ENCODE measurements at places on chromosomes 4 and X.
A peak's percentile ranks its signal among the peaks of the same experiment; 100 is the strongest.

GRCh38 chr4:123747016-123747415, 350.4 kb downstream of the SPRY1 start:
- no peak for DNase-seq

DNA sequence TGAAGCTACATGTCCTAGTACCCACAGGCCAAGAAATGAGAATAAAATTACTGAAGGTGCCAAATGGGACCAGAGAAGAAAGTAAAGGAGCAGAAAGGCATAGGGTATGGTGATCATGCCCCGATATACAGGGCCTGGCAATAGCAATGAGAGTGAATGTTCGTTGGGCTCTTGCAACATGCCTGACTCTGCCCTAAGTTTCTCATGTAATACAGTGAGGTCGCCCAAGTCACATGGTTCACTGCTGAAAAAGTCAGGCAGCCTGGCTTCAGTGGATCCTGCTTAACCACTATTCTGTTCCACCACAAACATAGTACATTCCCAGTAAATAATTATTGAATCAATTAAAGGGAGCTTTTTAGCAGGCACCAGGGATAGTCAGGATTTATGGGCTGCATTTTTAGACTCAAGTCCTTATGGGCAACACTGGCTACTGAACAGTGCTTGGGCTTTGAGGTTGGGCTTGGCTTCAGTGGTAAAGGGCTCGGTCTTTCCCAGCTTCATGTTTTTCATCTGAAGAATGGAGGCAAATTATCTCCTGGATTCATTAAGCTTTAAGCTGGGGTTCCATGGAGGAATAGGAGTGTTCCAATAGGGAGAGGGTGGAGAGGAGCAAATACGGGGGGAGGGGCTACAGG, 67.1 kb upstream of the ZNF518B start:
- no peak for DNase-seq

DNA sequence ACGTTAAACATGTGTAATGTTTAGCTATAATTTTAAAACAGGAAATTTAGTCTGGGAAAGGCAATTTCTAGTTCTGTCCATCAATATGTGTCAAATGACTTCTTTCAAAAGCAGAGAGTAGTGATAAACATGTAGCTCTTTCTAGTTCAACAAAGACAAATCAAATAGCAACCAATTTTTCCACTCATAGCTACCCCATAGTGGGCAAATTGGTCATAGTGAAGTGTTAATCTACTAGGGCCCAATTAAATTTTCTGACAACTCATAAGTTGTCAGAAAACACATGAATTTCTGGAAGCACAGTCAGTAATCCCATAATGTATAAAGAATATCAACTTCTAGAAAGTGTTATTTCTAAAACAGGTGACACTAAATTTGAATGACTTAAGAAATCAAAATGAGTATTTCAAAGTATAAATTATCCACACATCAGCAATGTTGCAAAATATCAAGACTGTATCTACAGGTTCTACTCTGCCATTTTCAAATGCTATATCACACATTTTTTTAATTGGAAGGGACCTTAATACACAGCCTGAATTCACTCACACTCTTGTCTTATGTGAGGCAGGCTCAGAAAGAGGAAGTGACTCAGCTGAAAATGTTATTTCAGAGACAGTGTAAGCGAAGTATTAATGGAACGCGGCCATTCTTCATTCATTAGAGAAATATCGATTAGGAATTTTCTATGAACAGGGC, 7.7 kb downstream of the OCIAD2 start:
- no peak for DNase-seq

DNA sequence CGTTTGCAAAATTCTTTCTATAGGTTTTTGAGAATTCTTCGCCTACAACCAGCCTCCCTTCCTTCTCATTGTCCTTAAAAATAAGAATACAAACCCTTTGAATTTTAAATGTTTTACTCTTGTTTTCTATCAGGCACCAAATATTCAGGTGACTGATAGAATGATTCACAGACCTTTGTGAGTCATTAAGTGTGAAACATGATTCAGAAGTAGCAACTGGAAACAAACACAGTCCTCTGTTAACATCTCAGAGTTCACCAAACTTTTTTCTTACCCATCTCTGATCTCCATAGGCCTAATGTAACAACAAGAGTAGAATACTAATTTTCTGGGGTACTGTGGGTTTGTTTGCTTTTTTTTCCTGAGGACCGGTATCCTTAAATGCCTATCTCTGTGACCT, 63.4 kb upstream of the MAB21L2 start:
- DNase-seq: peak; percentile 81

DNA sequence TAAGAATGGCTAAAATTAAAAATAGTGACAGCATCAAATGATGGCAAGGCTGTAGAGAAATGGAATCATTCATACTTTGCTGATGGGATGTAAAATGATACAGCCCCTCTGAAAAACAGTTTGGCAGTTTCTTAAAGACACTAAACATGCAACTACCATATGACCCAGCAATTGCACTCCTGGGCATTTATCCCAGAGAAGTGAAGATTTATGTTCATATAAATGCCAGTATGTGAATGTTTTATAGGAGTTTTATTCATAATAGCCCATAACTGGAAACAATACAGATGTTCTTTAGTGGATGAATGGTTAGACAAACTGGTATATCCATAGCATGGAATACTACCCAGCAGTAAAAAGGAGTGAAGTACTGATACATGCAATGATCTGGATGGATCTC, 43.3 kb downstream of the REPS2 start:
- DNase-seq: no peak

GRCh38 chrX:109719264-109719663, 13.8 kb downstream of the ACSL4 start:
- DNase-seq: no peak

- no peak for DNase-seq
Observed at GRCh38 chr4:7915875-7916242, 23.8 kb downstream of the AFAP1 start.

DNA sequence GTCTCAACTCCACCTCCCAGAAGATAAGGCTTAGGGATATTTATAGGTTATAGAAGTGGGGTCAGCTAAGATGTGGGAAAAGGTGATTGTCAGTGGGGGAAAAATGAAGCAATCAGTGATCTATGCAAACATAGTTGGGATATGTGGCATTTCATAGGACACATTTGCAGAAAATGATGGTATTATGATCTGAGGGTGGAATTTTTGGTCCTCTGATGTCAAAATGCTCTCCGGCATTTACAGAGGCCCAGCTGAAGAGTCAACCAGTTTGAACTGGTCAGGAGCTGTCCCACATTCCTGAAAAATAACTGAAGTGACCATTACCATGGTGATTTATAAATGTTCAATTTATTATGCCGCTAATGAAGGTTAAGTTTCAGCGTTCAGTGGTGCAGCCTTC, 12.2 kb upstream of the HPGD start:
- no peak for DNase-seq

GRCh38 chr4:152372444-152372843, 163.4 kb downstream of the FBXW7 start:
- no peak for DNase-seq

- no peak for DNase-seq
Observed at GRCh38 chr4:10639664-10640063, 44.9 kb downstream of the CLNK start.

DNA sequence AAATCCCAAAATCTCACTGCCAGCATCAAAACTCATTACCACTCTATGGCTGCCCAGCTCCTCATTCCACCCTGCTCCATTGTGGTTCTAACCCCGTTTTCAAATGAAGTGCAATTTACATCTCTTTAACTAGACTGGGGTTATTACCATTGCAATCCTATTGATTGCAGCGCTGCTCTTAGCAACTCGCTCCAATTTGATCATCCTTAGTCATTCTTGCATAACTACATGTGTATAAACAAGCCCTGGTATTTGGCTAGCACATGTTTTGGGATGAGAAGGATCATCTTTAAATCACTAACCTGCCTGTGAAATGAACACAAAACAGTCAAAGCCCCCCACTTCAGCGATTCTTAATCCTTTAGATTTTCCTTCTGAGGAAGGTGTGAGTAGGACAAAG, 340.1 kb upstream of the PPARGC1A start:
- DNase-seq: no peak

DNA sequence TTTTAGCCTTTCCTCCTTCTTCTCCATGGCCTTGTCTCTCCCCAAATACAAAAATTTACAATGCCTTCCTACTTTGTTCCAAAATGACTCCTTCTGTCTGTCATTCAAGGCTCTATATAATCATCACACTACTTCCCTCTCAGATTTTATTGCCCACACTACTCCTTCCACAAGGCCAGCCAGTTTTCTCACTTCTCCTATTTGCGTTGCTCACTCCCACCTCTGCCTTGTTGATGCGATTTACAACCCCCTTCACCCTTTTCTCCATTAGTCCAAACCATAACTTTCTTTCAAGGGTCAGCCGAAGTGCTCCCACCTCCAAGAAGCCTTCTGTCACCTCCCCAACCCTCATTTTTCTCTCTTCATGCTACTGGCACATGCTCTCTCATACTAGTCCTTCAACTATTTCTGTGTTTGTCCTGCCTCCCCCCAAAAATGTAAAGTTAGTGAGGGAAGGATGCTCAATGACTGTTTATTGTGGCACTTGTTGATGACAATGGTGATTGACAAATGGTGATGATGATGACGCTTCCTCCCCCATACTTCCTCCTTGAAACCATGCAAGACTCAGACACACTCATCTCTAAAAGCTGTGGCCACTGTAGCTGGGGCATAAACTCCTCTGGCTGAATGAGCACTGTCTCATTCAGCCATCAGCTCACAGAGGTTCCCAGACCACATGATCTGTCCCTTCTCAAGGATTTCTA, 2.7 kb upstream of the XKRX start:
- peak; percentile 24 for DNase-seq

GRCh38 chr4:1318488-1319213, 28.4 kb upstream of the UVSSA start:
- DNase-seq: no peak

- no peak for DNase-seq
Observed at GRCh38 chr4:2859514-2859913, 15.9 kb downstream of the ADD1 start.

GRCh38 chr4:163048447-163048846, 118.2 kb downstream of the NAF1 start:
- peak; percentile 65 for DNase-seq

DNA sequence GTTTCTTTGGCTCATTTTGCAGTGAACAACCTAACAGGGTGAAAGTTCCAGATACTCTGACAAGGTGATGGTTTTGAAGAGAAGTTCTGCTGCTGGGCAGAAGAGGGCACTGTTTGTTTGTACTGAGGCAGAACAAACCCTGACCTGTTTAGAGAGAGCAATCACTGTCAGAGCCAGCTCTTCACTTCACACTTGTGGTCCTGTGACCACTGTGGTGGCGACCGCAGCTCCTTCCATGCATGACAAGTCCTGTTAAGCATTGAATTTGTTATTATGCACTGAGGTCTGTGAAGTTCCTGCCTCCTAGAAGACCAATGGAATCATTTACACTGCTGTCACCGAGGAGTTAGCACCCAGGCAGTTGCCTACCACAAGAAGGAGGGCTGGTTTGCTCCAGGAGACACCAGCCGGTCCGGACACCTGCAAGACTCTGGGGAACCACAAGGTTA, 86.6 kb downstream of the ZNF330 start:
- peak; percentile 66 for DNase-seq

DNA sequence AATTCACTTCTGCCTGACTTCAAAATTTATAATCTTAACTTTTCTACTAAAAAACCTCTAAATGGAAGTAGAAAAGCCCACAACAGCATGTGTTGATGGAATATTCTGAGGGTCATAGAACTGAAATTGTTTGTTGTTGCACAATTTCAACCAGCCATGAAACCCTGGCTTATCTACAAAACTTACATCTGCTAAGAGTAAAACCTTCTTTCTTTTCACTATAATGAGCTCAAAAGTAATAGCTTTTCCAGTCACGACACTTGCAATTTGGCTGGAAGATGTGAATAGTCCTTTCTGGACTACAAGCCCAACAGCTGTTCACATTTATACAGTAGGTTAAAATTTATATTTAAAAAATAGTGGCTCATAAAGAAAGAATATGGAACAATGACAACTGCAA, 250.0 kb downstream of the GPAT3 start:
- no peak for DNase-seq

DNA sequence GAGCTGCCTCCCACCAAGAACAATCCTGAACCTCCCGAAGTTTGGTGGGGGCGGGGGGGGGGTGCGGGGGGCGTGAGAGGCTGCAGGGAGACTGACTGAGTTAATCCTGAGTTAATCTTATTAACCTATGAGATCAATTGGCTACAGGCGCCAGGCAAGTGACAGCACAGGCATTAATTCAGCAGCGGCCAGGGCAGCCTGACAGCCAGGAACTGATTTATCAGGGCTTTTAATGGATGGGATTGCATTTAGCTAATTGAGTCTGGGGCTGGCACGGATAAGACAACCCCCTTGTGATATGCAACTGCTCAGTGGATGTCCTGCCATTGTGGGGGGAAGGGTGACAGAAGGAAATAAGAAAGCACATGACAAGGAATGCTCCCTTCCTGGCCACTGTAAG, 16.3 kb downstream of the RTL5 start:
- no peak for DNase-seq
